ENCODE measurements at places on chromosomes 12 and 14. TPM values are rescaled to one million over a fixed set of nuclear protein-coding genes. Genes with fewer than 3 reads are reported as not detected.

DNA sequence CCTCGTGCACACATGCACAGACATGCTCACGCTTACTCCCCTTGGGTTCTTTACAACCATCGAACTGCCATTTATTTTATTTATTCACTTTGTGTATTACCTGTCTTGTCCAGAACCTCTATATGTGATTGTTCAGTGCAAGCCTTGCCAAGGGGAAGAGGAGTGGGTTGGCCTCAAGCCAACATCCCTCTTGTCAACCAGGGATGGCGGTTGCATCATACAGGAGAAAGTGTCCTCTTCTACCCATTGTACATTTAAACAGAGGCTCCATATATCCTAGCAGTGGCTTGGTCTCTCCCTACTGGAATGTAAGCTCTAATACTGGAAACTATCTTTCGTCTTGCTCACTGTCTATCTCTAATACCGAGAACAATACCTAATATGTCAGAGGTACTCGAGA, 108.4 kb downstream of the C12orf42 start:
- no peak overlapping the region for H3K27ac ChIP-seq
- no peaks in the 10 kb centered on the region for H3K27me3 ChIP-seq
- no peaks in the 10 kb centered on the region for H3K36me3 ChIP-seq
- no peaks in the 10 kb centered on the region for H3K4me1 ChIP-seq
- H3K4me3 ChIP-seq: no peak overlapping the region
- DNase-seq: no peak

DNA sequence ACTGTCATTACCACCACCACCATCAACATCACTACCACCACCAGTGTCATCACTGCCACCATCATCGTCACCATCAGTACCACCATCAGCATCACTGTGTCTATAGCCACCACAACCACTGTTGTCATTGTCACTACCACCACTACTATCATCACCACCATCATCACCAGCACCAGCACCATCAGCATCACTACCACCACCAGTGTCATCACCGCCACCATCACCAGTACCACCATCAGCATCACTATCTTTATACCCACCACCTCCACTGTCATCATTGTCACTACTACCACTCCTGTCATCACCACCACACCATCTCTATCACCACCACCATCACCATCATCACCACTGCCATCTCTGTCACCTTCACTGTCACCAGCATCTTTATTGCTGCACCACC, 60.6 kb downstream of the BEGAIN start:
- H3K36me3 ChIP-seq: peaks cover 5% of the 10 kb centered on the region
- H3K27ac ChIP-seq: no peak overlapping the region
- peaks cover 5% of the 10 kb centered on the region for H3K4me1 ChIP-seq
- no peak for DNase-seq

The NANOG gene
- 229 TPM for total RNA-seq

DNA sequence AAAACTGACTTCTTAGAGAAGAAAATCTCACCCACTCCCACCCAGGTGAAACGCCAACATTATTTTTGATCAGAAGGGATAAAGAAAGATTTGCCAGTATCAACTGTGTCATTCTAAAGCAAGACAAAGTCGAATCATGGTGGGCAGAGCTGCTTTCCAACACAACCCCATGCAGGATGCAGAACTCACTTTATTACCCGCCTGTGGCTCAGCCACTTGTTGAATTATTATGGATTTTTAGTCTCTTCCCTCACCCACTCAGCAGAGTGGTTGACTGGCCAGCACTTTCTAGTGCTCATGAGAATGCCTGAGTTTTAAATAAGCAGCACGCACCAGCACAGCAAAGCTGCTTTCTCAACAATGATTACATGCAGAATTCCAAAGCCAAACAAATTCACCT, 32.1 kb downstream of the CRACR2A start:
- no peaks in the 10 kb centered on the region for H3K36me3 ChIP-seq
- no peaks in the 10 kb centered on the region for H3K27me3 ChIP-seq
- H3K4me1 ChIP-seq: peaks cover 3% of the 10 kb centered on the region
- H3K4me3 ChIP-seq: no peak overlapping the region

DNA sequence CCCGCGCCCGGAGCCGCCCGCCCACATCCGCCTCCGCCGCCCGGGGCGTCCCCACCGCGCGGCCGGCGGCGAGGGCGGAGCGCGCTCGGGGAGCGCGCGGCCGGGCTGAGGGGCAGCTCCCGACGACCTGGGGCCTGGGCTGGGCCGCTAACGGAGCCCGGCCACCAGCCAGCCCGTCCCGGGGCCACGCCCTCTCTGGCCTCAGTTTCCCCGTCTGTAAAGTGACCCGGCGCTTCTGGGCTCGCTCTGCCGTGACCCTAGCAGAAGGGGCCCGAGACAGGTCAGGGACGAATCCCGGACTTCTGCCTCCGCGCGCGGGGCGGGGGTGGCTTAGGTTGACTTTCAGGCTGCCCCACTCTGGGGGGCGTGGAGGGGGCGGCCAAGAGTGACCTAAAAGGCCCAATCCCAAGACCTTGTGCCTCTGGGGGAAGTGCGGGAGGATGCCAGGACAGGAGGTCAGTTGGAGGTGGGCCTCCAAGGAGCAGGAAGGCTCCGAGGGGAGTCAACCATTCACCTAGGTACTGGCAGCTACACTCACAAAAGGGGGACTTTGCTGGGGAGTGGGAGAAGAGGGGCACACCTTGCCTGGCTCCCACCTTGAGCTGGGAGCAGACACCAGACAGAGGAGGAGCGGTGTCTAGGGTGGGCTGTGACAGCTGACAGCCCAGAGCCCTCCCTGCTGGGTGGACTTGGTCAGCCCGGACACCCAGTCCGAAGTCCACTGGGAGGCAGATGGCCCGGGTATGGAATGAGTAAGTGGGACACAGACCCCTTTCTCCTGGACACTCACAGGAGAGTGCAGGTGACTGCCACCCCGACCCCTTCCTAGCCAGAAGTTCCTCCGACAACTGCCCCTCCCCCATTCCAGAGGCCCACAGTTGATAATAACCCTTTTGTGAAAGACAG, 486 bp upstream of the AKT1 start:
- no peak for DNase-seq
- peaks cover 51% of the 10 kb centered on the region for H3K27me3 ChIP-seq
- H3K4me1 ChIP-seq: peaks cover 36% of the 10 kb centered on the region
- H3K27ac ChIP-seq: no peak overlapping the region
